Activated T-cell treated with anti-CD3 and anti-CD28 coated beads, Interleukin-2, amount 50 U/mL, for 4 hours (primary cell): ENCODE measurements at places on chromosomes 1 and 21.

- peak; percentile 59 for DNase-seq
Measured at GRCh38 chr1:26787381-26787705, 407 bp upstream of the PIGV start.

DNA sequence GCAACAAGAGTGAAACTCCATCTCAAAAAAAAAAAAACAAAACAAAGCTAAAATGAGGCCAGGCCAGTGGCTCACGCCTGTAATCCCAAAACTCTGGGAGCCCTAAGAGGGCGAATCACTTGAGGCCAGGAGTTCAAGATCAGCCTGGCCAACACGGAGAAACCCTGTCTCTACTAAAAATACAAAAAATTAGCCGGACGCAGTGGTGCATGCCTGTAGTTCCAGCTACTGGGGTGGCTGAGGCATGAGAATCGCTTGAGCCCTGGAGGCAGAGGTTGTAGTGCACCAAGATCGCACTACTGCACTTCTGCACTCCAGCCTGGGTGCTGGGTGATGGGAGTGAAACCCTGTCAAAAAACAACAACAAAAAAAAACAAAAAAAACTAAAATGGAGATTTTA lies 191.2 kb upstream of the SGIP1 start:
- no peak for DNase-seq

DNA sequence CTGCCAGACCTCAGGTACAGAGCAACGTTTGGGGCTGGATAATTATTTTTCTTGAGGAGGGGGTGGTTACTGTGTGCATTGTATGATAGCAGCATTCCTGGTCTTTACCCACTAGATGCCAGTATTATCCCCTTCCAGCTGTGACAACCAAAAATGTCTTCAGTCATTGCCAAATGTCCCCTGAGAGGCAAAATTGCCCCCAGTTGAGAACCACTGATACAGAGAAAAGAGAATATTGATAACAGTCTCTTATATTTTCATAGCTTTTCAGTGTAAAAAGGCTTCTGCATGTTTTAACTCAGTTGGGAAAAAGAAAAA lies 51.8 kb upstream of the SYT14 start:
- no peak for DNase-seq

DNA sequence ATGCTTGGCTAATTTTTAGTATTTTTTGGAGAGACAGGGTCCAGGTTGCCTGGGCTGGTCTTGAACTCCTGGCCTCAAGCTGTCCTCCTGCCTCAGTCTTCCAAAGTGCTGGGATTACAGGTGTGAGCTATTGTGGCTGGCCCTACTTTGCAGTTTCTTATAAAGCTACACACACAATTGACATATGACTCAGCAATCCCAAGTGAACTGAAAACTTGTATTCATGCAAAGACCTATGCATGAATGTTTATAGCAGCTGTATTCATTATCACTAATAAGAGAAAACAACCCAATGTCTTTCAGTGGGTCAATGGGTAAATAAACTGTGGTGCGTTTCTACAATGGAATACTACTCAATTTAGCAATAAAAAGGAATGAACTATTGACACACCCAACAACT lies 103.1 kb downstream of the MRPS6 start:
- no peak for DNase-seq

- DNase-seq: no peak
Measured at GRCh38 chr1:20666146-20666545, 5.0 kb upstream of the DDOST start.

DNA sequence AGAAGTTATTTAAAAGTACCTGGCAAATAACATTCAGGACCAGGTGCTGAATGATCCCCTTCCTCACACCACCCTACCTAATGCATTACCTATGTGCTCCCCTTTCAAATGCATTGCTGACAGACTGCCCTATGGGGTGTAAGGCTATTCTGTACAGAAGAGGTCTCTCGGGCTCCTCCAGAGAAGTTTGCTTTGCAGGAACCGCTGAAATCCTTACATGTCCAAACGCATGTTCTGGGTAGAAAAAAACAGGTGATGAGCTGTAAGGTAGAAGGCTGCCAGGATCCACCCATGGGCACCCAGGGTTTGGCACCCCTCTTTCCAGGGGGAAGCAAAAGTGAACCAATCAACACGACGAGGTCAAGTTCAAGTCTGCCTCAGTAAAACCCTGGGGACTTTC lies 58.3 kb upstream of the TARBP1 start:
- no peak for DNase-seq

GRCh38 chr1:29120947-29121485 lies 2.7 kb downstream of the TMEM200B start:
- DNase-seq: peak; percentile 59

GRCh38 chr1:196306421-196306820 lies 301.8 kb downstream of the KCNT2 start:
- DNase-seq: no peak

GRCh38 chr1:245156736-245157505 lies 2.1 kb downstream of the KIF26B start:
- no peak for DNase-seq

GRCh38 chr1:41533016-41533730 lies 48.7 kb upstream of the EDN2 start:
- peak; percentile 3 for DNase-seq

DNA sequence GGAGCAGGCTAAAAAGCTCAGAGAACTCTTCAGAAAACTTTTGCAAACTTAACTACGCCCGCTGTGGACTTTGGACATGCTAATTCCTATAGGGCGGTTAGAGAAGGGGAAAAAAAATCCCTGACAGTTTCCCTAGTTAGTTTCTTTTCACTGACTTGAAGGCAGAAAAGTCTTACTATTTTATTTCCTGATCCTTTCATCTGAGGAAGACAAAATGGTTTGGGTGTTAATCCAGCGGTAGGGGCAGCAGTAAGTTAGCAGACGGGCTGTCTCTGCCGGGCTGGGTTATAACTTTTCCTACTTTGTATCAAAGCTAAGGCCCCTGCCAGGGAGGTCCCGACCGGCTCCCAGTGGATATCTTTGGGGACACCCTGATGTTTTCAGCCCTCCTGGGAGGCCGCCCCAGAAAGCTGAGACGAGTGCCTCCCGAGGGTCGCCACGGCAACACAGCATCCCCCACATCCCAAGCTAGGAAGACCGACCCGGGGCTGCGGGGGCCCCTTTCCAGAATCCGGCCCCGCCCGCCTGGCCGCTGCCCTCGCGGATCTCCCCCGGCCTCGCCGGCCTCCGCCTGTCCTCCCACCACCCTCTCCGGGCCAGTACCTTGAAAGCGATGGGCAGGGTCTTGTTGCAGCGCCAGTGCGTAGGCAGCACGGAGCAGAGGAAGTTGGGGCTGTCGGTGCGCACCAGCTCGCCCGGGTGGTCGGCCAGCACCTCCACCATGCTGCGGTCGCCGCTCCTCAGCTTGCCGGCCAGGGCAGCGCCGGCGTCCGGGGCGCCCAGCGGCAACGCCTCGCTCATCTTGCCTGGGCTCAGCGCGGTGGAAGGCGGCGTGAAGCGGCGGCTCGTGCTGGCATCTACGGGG lies 162.6 kb downstream of the RUNX1 start:
- DNase-seq: no peak

DNA sequence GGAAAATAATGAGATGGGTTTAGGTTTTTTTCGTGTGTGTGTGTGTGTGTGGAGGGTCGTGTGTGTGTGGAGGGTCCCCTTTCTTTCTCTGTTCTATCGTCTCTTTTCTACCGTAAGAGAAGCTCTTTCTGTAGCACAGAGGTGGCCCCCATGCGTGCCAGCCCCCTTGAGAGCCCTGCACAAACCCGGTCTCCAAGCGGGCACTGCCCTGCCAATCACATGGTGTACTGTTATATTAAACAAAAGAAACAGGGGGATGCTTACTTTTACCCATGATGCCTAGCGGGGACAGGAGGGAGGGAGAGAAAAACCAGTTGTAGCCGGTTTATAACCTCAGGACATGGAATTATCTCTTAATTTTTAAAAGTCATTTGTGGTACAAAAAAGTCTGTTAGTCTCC lies 41.0 kb downstream of the GATAD2B start:
- no peak for DNase-seq

GRCh38 chr21:36723371-36723881 lies 24.5 kb downstream of the SIM2 start:
- DNase-seq: no peak

- no peak for DNase-seq
Measured at GRCh38 chr1:95023399-95024043, 49.2 kb downstream of the ALG14 start.

DNA sequence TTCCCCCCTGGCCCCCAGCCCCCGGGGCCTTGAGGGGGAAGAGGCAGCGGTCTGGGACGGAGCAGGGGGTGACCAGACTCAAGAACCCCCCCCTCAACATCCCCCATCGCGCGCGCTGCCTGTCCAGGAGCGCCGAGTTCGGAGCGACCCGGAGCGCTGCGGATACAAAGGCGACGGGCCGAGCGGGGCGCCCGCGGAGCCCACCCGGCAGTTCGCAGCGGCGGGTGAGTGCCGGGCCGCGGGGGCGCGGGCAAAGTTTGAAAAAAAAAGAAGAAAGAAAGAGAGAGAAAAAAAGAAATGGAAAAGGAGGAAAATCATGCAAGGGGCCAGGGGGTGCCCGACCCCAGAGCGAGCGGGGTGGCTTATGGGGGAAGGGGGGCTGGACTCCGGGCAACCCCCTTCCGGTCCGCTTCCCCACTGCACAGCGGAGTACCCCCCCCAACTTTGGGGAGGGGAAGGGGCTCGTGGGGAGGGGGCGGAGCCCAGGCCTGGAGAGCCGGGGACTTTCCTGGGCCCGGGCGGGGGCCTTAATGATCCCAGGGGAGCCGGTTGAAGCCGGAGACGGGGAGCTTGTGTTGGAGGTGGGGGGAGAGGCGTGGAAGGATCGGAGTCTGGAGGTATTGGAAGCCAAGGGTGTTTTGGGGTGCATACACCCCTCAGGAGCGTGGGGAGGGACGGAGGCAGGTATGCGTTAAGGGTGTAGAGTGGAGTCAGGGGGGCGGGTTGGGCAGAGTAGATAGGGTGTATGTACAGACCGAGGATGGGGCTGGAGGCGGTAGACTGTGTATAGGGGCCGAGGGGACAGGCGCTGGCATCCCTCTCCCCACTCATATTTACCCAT lies 502 bp downstream of the VANGL2 start:
- DNase-seq: no peak

- DNase-seq: no peak
Measured at GRCh38 chr1:59427155-59427554, 130.3 kb downstream of the FGGY start.

DNA sequence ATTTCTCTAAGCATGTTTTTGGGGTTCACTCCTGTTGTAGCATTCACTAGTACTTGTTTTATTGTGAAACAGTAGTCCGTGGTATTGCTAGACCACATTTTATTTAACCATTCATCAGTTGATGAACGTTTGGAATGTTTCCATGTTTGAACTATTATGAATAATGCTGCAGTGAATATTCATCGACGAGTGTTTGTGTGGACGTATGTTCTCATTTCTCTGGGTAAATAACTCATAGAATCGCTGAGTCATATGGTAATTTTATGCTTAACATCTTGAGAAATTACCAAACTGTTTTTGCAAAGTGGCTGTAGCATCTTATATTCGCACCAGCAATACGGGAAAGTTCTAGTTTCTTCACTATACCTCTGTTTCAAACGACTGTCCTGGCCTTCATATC lies 28.0 kb upstream of the KAZN start:
- no peak for DNase-seq

GRCh38 chr1:71783071-71783470 lies 499.3 kb downstream of the NEGR1 start:
- DNase-seq: no peak

DNA sequence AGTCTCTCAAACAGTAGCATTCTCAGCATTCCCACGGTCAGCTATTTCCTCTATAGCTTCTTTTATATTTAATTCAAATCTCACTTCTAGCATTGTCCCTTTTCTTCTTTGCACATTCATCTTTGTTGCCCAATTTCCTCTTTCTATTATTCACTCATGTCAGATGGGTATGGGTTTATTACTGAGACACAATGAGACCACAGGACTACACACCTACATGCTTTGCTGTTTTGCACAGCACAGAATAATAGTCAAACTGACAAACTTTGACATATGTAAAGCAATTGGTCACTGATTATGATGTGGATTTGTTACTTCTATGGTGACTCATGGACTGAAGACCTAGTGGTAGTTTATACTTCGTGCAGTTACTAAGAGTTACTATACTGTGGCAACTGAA lies 5.8 kb upstream of the CD1C start:
- DNase-seq: no peak

- no peak for DNase-seq
Measured at GRCh38 chr1:218284377-218284916, 646 bp upstream of the RRP15 start.
